ENCODE measurements at places on chromosomes 6 and 20. TPM values are rescaled to one million over a fixed set of nuclear protein-coding genes. Genes with fewer than 3 reads are reported as not detected.

DNA sequence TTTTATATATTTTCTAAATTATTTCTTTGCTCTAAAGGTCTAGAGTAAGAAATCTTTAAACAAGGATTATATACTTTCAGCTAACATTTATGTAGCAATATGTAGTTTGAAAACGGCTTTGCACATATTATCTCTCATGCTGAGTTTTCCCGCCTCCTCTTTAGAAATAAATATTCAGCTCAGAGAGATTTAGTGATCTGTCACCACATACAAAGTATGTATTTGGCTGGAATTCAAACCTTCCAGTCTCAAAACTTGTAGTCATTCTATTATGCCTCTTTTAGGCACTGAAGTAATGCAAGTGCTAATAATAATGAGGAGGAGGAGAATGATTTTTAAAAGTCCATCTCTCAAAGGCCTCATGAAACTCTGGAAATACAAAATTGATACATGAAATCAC is 525.0 kb downstream of the GRIK2 start:
- no peaks in the 10 kb centered on the region for H3K36me3 ChIP-seq
- H3K27ac ChIP-seq: no peak overlapping the region
- no peak overlapping the region for H3K4me3 ChIP-seq

DNA sequence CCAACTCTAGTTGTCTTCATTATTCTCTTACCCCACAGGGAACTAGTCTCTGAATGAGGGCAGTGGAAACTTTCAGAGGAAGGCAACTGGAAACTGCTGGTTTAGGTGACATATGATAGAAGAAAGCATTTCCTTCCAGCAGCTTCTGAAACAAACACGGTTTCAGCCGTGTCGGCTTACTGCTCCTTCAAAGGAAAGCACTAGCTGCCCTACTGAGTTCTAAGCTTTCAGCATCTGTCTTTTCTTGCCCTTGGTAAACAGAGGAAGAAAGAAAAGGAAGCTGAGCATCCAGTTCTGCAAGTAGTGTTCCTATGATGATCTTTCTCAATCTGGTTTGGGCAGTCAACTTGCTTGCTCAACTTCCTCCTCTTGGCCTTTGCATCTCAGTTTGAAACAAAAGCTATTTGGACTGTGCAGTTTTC is 117.5 kb upstream of the CEP85L start:
- peaks cover 20% of the 10 kb centered on the region for H3K4me1 ChIP-seq
- H3K27ac ChIP-seq: peak overlapping the region; percentile 76
- no peaks in the 10 kb centered on the region for H3K36me3 ChIP-seq

GRCh38 chr6:103983011-103983410 is 876.7 kb downstream of the HACE1 start:
- H3K36me3 ChIP-seq: no peaks in the 10 kb centered on the region
- H3K4me3 ChIP-seq: no peak overlapping the region
- ATAC-seq: no peak
- no peak overlapping the region for H3K27ac ChIP-seq

DNA sequence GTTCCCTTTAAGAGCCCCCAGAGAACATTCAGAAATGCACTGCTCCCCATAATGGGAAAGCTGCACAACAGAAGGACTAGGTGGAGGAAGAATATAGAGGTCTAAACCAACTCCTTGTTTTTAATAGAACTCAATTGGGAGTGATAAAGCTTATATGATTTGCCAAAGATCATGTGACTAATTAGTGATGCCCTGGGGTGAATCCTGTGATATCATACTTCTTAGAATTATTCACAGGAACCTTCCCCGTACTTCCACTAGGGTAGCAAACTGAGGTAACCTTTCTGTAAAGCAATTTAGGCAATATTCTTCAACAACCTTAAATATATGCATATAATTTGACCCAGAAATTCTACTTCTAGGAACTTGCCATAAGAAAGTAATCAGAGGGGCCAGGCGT is 84.4 kb downstream of the TFAP2A start:
- no peak overlapping the region for H3K27ac ChIP-seq
- ATAC-seq: no peak
- H3K4me3 ChIP-seq: no peak overlapping the region
- no peaks in the 10 kb centered on the region for H3K27me3 ChIP-seq

DNA sequence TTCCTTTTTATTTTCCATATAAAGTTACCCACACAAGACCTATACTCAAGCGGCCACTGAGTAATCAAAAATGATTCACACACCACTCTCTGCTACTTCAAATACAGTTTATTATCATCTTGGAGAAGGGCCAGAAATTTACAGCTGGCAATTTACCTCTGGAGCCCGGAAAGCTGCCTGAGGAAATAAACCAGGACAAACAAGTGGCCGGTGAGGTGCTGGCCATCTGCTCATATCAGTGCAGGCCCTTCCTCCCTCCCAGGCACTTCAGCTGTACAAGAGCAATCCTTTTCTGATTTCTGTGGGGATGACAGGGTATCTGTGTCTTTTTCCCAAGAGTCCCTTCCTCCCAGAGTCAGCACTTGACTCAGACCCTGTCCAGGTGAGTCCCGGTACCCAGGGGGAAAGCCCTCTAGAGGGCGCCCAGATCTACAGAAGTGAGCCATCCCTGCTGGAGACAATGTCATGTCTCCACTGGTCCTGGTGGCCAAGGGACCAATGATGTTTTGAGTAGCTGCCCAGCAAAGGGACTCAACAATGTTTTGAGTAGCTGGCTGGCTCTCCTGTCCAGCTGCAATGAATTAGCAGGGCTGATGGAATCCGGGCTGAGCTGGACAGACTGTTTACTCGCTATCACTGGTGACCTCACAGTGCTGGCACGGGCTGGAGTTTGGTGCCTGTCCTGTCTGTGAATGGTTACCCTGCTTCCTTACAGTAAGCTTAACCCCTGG is 23.6 kb downstream of the LRP11 start:
- H3K27me3 ChIP-seq: no peaks in the 10 kb centered on the region
- ATAC-seq: peak; percentile 86
- no peaks in the 10 kb centered on the region for H3K36me3 ChIP-seq
- no peak overlapping the region for H3K4me3 ChIP-seq
- H3K27ac ChIP-seq: no peak overlapping the region

GRCh38 chr6:140105857-140106256 is 731.4 kb upstream of the CITED2 start:
- H3K27me3 ChIP-seq: peaks cover 2% of the 10 kb centered on the region
- ATAC-seq: no peak
- H3K4me1 ChIP-seq: no peaks in the 10 kb centered on the region

GRCh38 chr6:168280899-168281245 is 38.7 kb downstream of the DACT2 start:
- peaks cover 22% of the 10 kb centered on the region for H3K27me3 ChIP-seq
- no peak for ATAC-seq
- H3K4me1 ChIP-seq: peaks cover 10% of the 10 kb centered on the region
- no peaks in the 10 kb centered on the region for H3K36me3 ChIP-seq
- H3K4me3 ChIP-seq: no peak overlapping the region

DNA sequence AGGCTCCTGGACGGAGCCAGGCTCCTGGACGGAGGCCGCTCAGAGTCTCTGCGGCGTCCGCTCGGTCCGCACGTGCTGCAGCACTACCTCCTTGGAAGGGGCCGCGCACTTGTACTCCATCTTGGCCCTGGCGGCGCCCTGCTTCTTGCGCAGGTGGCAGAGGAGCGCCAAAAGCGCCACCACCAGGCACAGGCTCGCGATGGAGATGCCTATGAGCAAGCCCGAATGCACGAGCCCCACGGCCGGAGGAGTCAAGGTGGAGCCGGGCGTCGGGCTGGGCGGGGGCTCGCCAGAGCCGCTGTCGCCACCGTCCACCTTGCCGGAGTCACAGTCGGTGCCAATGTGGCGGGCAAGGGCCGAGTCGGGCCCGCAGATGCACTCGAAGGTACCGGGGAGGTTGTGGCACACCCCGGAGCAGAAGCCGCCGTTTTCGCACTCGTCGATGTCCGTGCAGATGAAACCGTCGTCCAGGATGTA is 1.7 kb downstream of the THBD start:
- H3K4me3 ChIP-seq: no peak overlapping the region
- no peak overlapping the region for H3K27ac ChIP-seq
- H3K27me3 ChIP-seq: peaks cover 40% of the 10 kb centered on the region
- no peak for ATAC-seq
- H3K36me3 ChIP-seq: no peaks in the 10 kb centered on the region

DNA sequence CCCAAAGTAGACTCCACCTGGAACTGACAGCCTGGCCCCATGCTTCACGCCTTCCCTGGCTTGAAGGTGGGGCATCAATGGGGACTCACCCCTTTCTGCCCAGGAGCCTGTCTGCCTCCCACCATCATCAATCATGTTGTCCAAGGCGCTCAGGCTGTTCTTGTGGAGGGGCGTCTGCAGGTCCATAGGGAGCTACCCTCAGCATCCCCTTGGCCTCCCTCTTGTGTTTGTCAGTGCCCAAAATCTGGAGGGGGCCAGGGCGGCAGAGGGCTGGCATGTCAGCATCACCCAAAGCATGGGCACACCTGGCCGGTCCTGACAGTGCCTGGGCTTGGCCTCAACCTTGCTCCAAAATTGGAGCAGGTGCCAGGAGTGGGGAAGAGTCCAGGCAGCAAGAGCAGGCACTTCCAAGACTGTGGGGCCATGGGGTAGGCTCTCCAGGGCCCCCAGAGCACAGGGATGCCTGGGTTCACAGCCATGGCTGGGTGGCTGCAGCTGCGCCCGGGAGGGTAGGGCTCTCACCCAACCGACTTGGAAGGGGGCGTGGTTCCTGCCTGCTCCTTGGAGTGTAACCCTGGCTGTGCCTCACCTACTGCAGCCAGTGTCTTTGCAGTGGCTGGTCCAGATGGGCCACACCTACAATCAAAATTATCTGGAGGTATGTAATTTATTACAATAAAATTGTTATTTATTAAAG is 903.4 kb downstream of the EYS start:
- H3K27ac ChIP-seq: no peak overlapping the region
- H3K4me1 ChIP-seq: no peaks in the 10 kb centered on the region
- no peaks in the 10 kb centered on the region for H3K27me3 ChIP-seq
- H3K36me3 ChIP-seq: no peaks in the 10 kb centered on the region
- ATAC-seq: no peak
- no peak overlapping the region for H3K4me3 ChIP-seq

DNA sequence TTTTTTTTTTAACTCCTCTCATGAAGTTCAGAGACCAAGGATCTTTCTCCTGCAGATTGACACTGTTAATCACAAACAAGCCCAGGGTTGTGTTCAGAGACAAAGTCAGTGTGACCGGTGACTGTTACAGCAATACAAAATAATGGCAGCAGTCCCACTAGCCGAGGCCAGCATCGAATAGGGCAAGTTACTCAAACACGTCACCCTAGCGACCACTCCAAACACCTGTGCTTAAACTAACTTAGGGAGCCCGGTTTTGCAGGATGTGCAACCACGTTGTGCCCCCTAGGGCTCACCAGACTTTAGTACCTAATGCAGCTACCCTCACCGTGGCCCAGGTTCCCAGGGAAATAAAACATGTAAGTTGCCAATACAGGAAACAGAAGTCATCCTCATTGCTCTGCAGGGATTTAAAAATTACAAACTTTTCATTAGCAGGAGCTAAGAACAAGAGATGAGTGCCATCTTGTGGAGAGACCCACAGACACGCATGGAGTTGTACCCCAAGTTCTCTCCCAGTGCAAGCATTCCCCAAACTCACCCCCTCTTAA is 38.1 kb downstream of the FAM50B start:
- no peaks in the 10 kb centered on the region for H3K4me1 ChIP-seq
- H3K27ac ChIP-seq: no peak overlapping the region
- H3K27me3 ChIP-seq: no peaks in the 10 kb centered on the region

- H3K4me3 ChIP-seq: peak overlapping the region; percentile 57
- no peaks in the 10 kb centered on the region for H3K27me3 ChIP-seq
- peak overlapping the region; percentile 82 for H3K27ac ChIP-seq
- peaks cover 22% of the 10 kb centered on the region for H3K4me1 ChIP-seq
- no peaks in the 10 kb centered on the region for H3K36me3 ChIP-seq
- peak; percentile 69 for ATAC-seq
These were observed 238.5 kb downstream of the FARS2 start for GRCh38 chr6:5499644-5500306.

DNA sequence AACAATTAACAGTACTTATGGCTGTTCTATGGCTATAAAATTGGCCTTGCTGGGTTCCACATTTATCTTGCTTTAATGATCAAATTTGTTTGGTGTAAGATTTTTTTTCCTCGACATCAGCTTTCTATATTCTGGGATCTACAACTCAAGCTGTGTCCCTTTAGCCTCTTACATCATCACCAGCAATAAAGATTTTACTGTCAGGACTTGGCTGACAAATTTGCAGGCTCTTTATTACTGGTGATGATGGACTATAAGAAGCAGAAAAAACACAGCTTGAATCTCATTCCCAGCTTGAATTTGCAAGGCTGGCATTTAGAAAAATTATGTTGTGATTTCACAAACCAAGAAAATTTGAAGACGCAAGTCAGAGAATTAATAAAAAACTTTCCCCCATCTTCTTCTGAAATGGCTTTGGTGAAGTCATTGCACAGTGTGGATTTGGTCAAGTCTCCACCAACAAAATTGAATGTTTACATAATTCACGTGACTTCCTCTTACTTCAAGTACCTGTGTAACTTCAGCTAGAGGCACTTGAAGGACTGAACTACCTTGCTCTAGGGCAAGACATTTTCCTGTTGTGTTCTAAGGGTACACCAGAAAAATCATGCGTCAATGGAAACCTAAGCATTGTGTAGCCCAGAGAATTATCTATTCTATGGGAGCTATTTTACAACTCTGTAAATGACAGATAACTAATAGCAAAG is 175.0 kb downstream of the CBLN4 start:
- H3K4me1 ChIP-seq: no peaks in the 10 kb centered on the region
- H3K27me3 ChIP-seq: no peaks in the 10 kb centered on the region
- ATAC-seq: no peak
- no peaks in the 10 kb centered on the region for H3K36me3 ChIP-seq
- H3K27ac ChIP-seq: no peak overlapping the region

- no peaks in the 10 kb centered on the region for H3K27me3 ChIP-seq
- no peak overlapping the region for H3K4me3 ChIP-seq
- peak overlapping the region; percentile 3 for H3K27ac ChIP-seq
- peaks cover 14% of the 10 kb centered on the region for H3K4me1 ChIP-seq
- ATAC-seq: no peak
These were observed 105.5 kb downstream of the AGPAT4 start for GRCh38 chr6:161168281-161168891.

- no peak for ATAC-seq
- H3K27me3 ChIP-seq: no peaks in the 10 kb centered on the region
- no peak overlapping the region for H3K4me3 ChIP-seq
- no peak overlapping the region for H3K27ac ChIP-seq
These were observed 6.0 kb upstream of the DNMT3B start for GRCh38 chr20:32756156-32756555.

- no peak for ATAC-seq
- H3K27ac ChIP-seq: no peak overlapping the region
- H3K4me1 ChIP-seq: no peaks in the 10 kb centered on the region
- no peak overlapping the region for H3K4me3 ChIP-seq
These were observed 108.8 kb upstream of the HEY2 start for GRCh38 chr6:125640441-125641150.

MSH5 gene
- 82.6 TPM for total RNA-seq

CDH22 gene
- total RNA-seq: not detected

SYNJ2 gene
- 32.0 TPM for total RNA-seq
